RWPE1 (cell line): ENCODE measurements at places on chromosomes 12 and 14.

DNA sequence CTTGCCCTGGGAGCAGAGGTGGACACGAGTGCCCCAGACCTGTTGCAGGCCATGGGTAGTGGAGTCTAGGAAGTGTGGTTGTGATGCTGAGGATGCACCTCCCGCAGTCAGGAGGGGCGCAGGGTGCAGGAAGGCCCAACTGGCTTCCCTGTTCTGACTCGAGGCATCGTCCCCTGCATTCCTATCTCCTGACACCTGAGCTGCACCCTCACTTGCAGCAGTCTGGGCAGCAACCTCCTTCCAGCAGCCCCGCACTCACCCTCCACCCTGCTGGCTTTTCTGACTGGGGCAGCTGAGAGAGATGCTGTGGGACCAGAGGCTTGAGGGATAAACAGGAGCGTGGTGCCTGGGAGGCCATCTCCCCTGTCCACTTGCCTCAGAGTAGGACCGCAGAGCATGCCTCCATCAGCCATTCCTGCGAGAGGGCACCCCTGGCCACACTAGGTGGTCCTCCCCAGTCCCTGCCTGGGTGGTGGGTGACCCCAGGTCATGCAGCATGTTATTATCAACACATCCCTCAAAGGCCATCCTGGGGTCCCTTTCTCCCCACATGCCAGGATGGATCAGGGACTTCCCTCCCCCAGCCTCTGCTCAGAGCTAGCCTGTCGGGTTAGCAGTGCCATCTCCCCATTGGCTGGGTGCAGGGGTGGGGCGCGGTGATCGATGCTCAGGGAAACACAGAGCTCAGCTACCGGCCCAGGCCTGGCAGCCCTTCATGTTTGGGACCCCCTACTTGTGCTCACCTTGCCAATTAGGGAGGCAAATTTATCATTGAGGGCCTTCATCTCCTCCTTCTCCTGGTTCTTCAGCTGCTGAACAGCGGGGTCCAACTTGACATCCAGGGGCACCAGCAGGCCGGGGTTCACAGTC lies 719 bp downstream of the KRT80 start:
- no peak for DNase-seq

GRCh38 chr12:65808580-65808979 lies 15.7 kb upstream of the HMGA2 start:
- no peak for DNase-seq

DNA sequence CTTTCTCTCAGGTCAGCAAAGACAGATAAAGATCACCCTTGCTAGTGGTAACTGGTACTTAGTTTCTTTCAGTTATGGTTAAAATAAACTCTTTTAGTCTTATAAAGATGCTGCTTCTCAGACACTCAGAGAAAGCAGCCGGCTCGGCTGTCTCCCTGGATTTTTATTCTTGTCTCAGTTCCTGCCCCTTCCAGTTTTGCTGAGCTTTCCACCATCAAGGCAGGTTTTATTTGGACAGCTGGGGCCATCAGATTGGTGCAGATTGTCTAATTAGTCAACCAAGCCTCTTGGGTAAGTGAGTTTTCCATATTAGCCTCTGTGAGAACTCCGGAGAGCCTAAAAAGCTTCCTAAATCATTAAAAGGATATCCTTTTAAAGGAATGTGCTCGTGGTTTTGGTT lies 130.8 kb upstream of the BMP4 start:
- no peak for DNase-seq

DNA sequence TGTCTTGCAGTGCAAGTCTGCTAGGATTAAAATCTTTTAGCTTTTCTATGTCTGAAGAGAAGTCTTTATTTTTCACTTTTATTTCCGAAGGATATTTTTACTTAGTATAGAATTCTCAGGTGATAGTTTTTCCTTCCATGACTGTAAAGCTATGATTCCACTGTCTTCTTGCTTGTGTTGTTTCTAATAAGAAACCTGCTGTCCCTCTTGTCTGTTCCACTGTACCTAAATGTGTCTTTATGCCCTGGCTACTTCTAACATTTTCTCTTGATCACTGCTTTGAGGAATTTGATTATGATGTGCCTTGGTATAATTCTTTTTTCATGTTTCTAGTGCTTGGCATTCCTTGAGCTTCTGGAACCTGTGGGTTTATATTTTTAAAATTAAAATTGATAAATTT lies 228.7 kb downstream of the CACNA1C start:
- no peak for DNase-seq
